ENCODE measurements at places on chromosomes 13 and 19.

- DNase-seq, result no peak
Measured at GRCh38 chr13:108049211-108049610, 166.1 kb downstream of the LIG4 start.

- DNase-seq, result no peak
Measured at GRCh38 chr19:19446655-19447437, 41.4 kb downstream of the GATAD2A start.

- no peak for DNase-seq
Measured at GRCh38 chr19:46802152-46802551, 13.8 kb upstream of the SLC1A5 start.

GRCh38 chr19:12247644-12248222 lies 47.0 kb downstream of the ZNF44 start:
- DNase-seq, result no peak

DNA sequence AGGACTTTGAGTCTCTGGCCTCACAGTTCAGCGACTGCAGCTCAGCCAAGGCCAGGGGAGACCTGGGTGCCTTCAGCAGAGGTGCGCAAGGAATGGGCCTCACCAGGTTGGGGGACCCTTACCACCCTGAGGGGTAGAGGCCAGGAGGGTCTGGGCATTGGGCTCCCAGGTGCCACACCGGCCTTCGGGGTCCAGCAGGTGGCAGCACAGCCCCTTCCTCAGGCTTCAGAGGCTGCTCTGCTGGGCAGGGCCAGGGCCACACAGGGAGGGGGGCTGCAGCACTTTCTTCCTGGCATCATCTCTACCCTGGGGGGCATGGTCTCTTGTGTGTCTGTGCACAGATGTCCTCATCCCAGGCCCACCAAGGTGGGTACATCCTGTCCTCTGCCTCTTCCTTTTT lies 12.9 kb downstream of the PIN1 start:
- peak; percentile 25 for DNase-seq

DNA sequence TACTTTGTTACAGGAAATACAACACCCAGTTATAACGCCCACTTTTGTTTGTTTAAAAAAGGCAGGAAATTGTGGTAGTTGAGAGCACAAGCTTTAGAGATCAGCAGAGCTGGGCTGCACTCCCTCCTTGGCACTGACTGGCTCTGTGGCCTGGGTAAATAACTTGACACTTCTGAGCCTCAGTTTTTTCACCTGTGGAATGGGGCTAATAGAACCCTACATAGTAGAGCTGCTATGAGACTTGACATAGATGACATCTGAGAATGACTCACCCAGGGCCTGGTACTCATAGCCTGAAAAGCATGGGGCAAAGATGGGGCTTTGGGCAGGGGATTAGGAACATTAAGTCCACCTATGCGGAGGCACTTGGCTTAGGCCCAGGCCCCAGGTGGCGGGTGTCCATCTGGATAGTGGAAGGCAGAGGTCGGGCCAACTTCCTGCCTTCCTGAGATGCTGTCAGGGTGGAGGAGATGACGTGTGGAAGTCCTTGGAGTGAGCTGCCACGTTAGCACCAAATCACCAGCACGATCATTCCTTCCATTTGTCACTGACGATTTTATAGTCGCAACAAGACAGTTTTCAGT lies 159.1 kb downstream of the KATNAL1 start:
- DNase-seq, result no peak

DNA sequence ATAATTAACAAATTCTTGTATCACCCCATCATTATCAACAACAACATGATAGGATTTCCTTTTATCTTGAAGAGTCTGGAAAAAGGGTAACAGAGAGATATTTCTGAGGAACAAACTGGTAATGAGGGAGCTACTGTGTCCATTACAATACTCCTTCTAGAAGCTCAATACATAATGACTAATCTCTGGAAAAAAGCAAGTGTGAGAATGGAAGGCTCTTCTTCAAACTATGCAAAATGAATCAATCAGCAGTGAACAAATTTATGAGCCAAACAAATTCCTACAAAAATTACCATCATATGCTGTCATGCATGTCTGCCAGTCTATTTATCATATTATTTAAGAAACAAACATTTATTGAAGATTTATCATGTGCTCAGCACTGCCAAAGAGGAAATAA lies 30.0 kb upstream of the USPL1 start:
- DNase-seq, result no peak

- no peak for DNase-seq
Measured at GRCh38 chr19:8695911-8696310, 2.7 kb downstream of the ACTL9 start.

- DNase-seq, result no peak
Measured at GRCh38 chr13:109719962-109720646, 66.3 kb downstream of the IRS2 start.

DNA sequence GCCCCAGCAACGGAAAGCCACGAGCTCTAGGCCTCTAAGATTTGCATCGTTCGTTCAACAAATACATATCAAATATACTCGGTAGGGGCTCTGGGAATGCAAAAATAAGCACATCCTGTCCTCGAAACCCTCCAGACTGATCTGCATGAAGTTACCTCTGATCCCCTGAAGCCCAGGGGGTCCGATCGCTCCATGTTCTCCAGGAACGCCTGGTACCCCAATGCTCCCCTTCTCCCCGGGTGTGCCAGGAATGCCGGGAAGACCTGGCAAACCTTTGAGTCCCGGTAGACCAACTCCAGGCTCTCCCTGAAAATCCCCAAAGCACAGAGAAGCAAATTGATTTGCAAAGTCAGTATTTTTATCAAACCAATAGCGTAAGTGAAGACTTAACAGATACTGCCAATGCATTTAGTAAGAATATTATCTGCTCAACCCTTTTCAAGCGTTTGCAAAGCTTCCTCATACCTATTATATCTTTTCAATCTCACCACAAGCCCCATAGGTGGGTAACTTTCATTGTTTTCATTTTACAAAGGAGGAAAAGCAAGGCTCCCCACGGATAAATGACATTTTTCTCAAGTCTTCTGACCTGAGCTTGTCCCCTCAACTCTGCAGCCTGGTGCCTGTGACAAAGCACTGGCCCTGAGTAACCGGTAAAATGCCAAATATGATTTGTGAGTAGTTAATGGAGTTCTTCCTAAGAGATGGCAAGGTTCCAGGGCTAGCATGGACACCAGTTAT lies 127.7 kb downstream of the COL4A1 start:
- DNase-seq, result no peak

GRCh38 chr19:50639121-50640112 lies at the start of gene SYT3:
SYT3 (minus strand) TSS chr19:50639881; CDS start chr19:50637411, 2,470 bp downstream.
- DNase-seq, result peak; percentile 88

DNA sequence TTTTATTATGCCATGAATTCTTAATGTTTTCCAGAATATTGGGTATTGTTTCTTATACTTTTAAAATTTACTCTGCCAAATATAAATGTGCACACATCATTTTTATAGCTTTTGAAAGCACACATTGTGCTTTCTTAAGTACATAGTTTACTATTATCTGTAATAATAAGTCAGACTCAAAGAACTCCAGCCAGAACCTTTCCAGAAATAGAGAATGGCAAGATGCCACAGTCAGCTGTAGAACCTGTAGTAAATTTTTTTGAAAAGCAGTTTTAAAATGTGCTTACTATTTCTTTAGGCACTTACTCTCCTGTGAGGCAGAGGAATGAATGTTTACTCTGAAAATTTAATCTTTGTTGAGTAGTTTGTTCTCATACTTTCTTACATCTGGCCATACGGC lies 1287.1 kb downstream of the PCDH9 start:
- no peak for DNase-seq

DNA sequence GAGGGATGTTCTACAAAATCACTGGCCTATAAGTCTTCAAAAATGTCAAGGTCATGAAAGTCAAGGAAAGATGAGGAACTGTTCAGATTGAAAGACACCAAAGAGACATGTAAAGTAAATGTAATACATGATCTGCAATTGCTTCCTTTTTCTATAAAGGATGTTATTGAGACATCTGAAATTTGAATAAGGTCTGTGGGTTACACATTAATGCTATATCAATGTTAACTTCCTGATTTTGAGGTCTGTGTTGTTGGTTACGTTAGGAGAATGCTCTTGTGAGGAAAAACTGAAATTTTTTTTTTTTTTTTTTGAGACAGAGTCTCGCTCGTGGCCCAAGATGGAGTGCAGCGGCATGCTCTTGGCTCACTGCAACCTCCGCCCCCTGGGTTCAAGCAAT lies 197.4 kb downstream of the RGCC start:
- DNase-seq, result no peak

GRCh38 chr19:54804101-54804500 lies 691 bp downstream of the KIR2DL4 start:
- DNase-seq, result no peak

- DNase-seq, result no peak
Measured at GRCh38 chr19:55248704-55249103, 10.1 kb downstream of the PPP6R1 start.

DNA sequence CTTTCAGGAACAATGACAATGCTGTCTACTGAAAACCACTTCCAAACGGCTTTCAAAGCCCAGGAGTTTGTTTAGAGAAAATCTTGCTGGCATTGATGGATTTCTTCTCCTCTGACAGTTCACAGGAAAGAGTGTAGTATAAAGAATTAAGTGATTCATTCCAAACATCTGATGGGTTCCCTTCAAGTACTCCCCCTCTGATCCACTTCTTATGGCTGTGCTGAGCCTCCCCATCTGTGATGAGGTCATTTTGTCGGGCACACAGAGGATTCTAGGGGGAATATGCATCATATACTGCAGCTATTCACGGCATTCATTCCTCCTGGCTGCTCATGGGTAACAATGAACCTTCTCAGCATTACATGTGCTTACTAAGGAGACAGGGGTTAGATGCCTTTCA lies 107.9 kb downstream of the RGCC start:
- DNase-seq, result peak; percentile 51

DNA sequence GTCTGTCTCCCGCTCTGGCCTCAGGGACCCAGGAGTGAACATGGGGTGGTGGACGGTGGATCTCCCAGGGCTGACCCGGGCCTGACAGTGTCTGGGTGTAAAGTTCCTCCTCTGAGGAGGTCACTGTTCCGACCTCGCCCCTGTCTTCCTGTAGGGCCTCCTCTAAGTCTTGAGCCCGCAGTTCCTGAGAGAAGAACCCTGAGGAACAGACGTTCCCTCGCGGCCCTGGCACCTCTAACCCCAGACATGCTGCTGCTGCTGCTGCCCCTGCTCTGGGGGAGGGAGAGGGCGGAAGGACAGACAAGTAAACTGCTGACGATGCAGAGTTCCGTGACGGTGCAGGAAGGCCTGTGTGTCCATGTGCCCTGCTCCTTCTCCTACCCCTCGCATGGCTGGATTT lies at the start of gene SIGLEC9:
Gene SIGLEC9 (plus strand): TSS at position 178 of the 400 bp plus-strand sequence. CDS start 69 bp downstream, at position 247.
- DNase-seq, result no peak

DNA sequence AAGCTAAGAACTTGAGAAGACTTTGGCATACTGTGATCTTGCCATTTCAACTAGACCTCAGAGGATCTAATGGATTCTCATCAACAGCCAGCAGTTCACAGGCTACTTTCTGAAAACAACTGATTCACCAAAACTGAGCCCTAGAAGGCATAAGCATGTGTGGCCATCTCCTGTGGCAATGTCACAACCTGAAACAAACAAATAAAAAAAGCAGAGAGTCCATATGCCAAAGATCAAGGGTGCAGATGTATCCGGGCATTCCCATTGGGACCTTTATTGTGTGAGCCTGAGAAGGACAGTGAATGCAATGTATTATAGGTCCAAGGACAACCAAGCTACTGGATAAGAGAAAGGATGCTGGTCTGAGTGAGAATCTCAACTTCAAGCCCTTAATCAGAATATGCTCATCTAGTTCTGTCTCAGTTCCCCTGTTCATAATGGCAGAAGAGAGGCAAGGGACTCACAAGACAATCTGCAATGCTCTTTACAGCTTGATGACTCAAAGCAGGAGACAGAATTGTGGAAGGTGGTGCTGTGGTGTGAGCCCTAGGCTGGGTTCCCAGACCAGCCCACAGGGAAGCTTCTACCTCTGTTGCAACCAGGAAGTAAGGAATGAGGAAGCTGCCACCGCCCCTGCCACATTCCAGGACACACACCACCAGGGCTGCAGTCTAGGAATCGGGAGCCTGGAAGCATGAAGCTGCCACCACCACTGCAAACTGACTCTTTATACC lies 133.7 kb downstream of the RAP2A start:
- no peak for DNase-seq

DNA sequence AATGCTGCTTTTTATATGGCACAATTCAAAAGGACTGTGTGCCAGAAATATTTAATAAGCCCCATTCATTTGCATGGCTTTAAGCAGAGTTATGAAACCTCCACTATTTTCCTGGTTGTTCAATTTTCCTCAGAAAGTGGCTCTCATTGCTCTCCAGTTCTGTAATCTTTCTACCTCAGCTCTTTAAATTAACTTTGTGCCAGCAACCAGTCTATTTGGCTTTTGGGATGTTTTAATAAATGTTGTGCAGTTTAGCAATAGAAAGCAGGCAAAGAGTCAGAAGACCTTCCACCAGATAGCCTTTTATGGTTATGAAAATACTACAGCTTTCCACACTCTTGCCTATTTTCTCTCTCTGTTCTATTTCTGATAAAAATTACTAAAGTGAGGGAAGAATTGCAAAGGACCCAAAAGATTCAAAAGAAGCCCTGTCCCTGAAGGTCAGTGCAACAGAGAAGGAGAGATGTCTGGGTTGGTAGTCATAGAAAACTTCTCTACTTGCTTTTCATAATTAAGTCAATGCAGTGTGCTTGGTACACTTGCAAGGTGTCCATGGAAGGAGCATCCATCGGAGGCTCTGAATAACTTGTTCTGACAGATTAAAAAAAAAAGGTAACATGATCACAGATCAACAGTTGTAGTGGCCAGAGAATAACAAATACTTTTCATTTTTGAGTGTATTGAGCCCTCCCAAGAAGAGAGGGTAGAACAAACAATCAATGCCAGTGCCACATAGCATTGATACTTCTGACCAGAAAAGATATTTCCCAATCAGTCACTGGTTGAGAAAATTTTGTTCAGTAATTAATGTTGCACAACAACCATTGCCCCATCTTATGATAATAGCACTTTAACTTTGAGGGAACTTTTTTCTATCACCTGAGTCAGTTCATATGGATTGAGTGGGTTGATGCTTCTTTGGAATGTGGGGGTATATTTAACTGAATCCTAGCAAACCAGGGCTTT lies 48.4 kb upstream of the SPRY2 start:
- no peak for DNase-seq

DNA sequence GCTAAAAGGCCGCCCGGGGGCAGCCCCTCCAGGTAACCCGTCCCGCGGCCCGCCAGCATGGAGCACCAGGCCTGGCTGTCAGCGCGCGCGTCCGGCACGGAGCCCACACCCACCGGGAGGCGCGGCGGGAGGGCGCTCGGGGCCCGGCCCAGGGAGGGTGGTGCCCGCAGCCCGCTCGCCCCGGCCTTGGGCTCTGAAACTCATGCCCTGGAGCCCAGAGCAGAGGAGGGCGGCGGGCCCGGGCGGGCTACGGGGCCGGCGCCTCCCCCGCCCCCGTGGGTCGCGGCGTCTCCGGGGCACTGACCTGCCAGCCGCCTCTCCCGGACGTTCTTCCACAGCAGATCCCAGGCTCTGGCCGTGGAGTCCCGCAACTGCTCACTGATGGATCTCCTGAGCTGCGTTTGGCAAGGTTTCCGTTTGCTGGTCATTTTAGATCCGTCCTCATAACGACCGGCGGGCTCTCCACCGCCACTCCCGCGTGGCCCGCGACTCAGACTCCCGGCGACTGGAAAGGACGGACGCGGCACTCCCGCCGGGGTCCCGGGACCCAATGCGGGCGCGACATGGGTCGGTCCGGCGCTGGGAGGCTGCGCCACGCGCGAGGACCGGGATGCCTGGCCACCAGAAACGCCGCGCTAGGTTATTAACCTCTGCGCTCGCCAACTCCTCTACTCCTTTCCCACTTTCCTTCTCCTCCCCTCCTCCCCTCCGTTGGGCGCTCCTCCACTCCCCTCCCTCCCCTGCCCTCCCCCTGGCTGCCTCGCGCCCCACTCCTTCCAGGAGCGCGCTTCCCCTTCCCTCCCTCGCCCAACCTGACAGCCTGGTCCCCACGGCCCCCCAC lies 64.7 kb upstream of the STARD13 start:
- DNase-seq, result peak; percentile 81

GRCh38 chr19:39873385-39873784 lies 27.2 kb upstream of the FBL start:
- DNase-seq, result no peak
